ENCODE measurements at places on chromosomes 5 and 9. TPM values are rescaled to one million over a fixed set of nuclear protein-coding genes. Genes with fewer than 3 reads are reported as not detected.

Gene CCDC180
- 0.65 TPM for total RNA-seq

Gene CTNNA1
- total RNA-seq: 586 TPM

Gene SPINK4
- not detected for total RNA-seq

Gene LHX2
- total RNA-seq: not detected

Gene HNRNPA0
- 14.9 TPM for total RNA-seq

Gene ZCCHC10
- total RNA-seq: 15.6 TPM

Gene REXO4
- total RNA-seq: 16.2 TPM
